ENCODE measurements at places on chromosomes 2 and 18.

GRCh38 chr2:238382381-238382781 lies 44.3 kb upstream of the ASB1 start:
- DNase-seq, result no peak

- no peak for DNase-seq
Measured at GRCh38 chr2:159850789-159851188, 52.8 kb upstream of the CD302 start.

DNA sequence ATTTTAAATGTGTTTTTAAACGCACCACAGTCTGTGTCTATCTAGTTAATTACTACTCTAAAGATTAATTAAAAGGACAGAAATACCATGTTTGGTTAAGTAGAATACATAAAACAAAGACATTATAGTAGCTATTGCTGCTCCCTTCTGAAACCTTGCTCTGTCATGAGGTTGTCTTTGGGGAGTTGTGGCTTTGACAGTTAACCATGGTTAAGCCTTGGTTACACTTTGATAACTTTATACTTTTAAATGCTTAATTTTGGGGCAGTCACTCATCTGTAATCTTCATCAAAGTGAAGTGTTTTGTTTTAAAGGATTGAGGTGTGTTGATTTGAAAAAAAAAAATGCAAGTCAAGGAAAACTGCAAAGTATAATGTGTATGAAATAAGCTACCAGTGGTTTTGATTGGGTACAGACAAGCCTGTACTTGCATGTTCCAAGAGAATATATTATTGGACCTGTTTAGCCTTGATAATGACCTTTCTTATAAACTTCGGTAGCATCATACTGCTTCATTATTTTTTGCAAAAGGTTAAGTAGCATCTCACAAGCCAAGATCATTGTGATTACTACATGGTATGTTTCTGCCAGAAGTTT lies 29.8 kb upstream of the TBR1 start:
- no peak for DNase-seq

GRCh38 chr2:20931346-20931745 lies 108.4 kb upstream of the LDAH start:
- DNase-seq, result no peak

GRCh38 chr2:177754492-177754873 lies 318.1 kb downstream of the PDE11A start:
- no peak for DNase-seq

- DNase-seq, result no peak
Measured at GRCh38 chr18:10455726-10456453, 1.5 kb downstream of the APCDD1 start.

DNA sequence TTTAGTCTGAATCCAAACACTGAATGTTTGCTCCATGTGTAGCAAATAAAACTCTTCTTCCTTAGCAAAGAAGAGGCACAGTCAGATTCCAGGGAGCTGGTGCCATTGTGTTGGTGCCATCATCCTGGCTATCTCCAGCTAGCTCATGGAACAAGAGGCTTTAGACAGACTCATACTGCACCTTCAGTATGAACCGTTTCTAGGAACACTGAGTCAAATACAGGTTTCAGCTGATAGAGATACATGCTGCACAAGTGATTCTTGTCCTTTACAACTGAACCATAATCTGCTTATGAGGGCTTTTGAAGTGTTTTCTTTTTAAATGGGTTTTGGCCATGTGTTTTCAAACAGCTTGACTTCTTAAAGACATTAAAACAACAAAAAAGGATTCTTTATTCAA lies 57.9 kb downstream of the DYNC1I2 start:
- no peak for DNase-seq

DNA sequence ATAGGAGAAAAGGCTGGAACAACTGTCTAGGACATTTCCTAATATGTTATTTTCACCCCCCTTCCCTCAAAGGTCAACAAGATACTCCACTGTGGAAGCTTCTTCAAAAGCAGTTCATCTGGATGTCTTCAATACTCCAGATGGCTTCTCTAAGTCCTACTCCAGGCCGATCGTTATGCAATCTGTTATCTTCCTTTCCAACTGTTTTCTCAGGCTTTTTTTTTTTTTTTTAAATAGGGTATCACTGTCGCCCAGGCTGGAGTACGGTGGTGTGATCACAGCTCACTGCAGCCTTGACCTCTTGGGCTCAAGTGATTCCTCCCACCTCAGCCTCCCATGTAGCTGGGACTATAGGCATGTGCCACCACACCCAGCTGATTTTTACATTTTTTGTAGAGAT lies 26.3 kb downstream of the ATP8B1 start:
- no peak for DNase-seq

- no peak for DNase-seq
Measured at GRCh38 chr18:13387855-13388548, 169.4 kb downstream of the LDLRAD4 start.

- DNase-seq, result no peak
Measured at GRCh38 chr2:157431176-157431575, 12.7 kb downstream of the CYTIP start.

- no peak for DNase-seq
Measured at GRCh38 chr18:54871231-54871630, 43.0 kb downstream of the RAB27B start.

DNA sequence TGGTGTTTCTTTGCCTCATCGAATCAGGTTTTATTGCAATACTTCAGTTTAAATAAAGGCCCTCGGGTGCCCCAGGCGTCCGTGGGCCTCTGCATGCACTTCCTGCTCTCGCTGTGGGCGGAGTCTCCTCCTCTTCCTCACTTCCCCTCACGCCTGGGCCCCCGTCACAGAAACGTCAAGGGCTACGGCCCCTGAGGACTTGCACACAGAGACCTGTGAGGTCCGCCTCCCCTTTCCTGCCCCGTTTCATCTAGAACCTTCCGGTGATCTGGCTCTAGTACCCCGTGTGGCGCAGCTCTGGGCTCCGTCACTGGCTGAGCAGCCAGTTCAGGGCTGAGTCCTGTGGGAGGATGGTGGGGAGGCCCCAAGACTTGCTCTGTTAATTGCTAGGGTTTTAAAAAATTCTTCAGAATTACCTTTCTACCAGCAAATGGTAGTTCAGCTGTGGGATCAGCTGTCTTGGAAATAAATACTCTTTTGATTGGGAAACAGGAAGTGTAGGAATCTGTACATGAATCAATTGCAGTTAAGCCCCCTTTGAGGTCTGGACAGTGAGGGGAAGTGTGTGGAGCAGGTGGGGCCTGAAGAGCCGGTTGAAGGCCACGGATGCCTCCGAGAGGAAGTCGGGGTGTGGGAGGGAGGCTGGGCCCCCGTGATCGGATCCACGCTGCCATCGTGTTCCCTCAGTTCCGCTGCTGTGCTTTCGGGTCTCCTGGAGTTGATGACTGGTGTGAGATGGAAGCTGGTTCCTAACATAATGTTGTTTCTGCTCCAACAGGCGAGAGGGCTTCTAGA lies 10.2 kb downstream of the NFATC1 start:
- DNase-seq, result no peak

DNA sequence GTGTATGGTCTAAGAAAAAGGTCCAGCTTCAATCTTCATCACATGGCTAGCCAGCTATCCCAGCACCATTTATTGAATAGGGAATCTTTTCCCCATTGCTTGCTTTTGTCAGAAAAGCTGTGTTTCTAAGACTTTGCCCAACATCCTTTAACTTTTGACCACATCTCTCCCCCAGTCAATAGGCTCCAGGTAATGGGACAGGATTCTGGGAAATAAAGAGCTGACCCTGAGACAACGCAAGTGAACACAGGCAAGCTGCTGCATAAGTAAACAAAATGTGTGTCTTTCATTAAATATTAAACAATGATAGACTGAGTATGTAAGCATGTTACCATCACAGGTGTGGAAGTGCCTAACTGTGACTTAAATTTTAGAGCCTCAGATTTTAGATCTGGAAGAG lies 23.0 kb downstream of the FAM110C start:
- no peak for DNase-seq

DNA sequence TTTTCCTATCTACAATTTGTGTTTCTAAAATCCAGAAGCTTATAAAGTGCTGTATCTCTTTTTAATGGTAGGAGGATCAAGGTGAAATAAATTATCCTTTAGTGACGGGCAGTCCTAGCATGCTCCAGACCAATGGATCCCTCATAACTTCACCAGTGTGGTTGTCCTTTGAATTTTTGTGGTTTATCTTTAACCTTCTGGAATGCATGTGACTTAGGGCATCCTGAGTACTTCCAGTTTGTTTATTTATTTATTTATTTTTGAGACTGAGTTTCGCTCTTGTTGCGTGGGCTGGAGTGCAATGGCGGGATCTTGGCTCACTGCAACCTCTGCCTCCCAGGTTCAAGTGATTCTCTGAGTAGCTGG lies 40.4 kb downstream of the NUP35 start:
- no peak for DNase-seq

DNA sequence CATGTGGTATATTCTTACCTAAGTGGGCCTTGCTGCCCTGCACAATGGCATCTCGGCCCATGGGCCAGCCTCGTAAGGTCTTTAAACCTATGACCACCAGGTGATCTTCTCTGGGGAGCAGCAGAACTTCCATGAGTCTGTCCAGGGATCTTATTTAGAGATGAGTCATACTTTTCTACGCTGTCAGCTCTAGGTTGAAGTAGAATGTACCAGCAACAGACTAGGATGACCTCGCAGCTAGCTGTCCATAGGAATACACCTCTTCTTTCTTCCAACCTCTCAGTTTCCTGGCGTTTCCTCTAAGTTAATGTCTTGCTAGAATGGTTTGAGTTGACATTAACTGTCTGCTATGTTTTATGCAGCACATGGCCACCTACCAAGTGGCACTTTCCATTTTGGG lies 15.6 kb upstream of the CXCR4 start:
- DNase-seq, result no peak

- no peak for DNase-seq
Measured at GRCh38 chr18:5521000-5521399, 22.8 kb downstream of the EPB41L3 start.

DNA sequence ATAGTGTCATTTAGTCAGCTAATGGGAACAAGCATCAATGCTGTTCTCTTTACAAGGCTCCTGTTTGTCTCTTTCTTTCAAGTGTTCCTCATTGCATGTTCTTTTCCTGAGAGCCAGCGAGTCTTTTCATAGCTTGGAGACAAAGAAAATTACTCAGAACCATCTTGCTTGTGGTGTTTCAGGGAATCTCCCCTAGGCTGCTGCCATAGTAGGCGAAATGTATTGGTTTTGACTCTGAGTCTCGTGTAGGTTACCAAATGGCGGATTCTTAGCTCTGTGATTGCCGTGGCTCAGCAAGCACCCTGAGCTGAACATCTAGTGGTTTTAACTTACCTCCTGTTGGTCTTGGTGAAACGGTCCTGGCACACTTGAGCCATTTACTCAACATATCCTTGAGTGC lies 68.7 kb downstream of the RHBDD1 start:
- DNase-seq, result no peak

- no peak for DNase-seq
Measured at GRCh38 chr2:177024765-177025164, 187.8 kb upstream of the HNRNPA3 start.

GRCh38 chr2:184769023-184769422 lies 170.7 kb downstream of the ZNF804A start:
- peak; percentile 41 for DNase-seq

GRCh38 chr2:241798081-241798630 lies 10.8 kb upstream of the NEU4 start:
- DNase-seq, result no peak

GRCh38 chr2:141529659-141530058 lies 601.2 kb downstream of the LRP1B start:
- DNase-seq, result no peak

DNA sequence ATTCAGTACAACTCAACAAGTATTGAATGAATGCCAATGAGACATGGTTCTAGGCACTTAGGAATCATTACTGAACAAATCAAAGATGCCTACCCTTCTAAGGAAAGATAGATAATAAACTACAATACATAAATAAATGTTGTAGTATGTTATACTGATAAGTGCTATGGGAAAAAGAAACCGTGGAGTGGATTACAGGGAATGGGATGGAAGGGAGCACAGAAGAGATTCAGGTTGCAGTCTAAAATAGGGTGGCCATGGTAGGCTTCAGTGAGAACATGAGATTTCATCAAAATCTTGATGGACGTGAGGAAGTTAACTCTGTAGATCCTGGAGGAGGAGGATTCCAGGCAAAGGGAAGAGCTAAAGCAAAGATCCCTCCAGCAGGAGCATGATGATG lies 17.9 kb upstream of the CREB1 start:
- DNase-seq, result no peak

DNA sequence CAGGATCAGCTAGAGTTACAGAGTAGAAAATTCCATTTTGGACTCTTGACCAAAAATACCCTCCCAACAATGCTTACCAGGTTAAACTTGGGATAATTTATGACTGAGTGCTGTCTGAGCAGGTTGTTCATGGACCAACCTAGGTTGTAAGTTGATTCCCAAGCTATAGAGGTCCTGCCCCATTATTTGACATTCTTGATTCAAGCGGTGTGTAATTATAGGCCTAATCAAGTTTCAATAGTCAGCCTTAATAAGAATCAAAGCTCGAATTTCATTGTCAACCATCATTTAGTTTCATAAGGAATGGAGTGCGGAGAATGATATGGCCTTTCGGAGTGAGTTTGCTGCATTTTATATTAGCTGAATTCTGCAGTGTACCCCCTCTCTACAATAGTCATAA lies 152.8 kb upstream of the FIGN start:
- no peak for DNase-seq

GRCh38 chr2:141666191-141666590 lies 464.6 kb downstream of the LRP1B start:
- DNase-seq, result no peak

DNA sequence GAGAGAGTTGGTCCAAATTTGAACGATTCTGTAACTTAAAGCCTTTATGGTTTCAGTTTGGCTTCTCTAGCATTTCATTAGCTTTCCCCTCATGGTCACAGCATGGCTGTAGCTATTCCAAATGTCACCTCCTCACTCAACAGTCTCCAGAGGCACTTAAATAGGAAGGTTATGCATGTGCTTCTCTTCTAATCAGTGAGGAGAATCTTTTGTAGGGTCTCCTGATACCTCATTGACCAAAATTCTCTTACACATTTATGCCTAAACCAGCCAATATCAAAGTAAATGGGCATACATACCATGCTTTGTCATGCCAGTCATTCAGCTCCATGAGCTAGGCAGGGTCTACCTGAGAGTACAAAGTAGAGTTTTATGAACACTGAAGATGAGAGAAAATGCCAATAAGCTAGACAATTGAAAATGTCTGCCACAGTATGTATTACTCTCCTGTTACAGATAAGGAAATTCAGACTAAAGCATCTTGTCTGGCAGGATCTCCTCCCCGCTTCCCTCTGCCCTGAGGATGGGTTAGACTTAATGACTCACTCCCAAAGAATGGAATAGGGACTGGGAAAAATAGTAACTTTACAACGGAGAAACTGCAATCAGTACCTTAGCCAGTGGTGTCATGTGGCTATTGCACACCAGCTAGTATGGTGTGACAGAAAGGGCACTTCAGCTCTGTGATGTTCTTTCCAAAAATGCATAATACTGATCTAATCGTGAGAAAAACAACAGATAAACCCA lies 15.4 kb downstream of the DSG2 start:
- DNase-seq, result no peak

- peak; percentile 67 for DNase-seq
Measured at GRCh38 chr2:207133820-207134519, 31.8 kb downstream of the KLF7 start.

All from AG04450 (cell line).